ENCODE measurements at places on chromosomes 7 and 10.

- DNase-seq, result peak; percentile 59
These were observed 10.6 kb downstream of the ZCCHC24 start for GRCh38 chr10:79434821-79435251.

- no peak for DNase-seq
These were observed 573.9 kb downstream of the GATA3 start for GRCh38 chr10:8628351-8628750.

GRCh38 chr7:158321056-158321700 is 266.4 kb downstream of the PTPRN2 start:
- DNase-seq, result no peak

DNA sequence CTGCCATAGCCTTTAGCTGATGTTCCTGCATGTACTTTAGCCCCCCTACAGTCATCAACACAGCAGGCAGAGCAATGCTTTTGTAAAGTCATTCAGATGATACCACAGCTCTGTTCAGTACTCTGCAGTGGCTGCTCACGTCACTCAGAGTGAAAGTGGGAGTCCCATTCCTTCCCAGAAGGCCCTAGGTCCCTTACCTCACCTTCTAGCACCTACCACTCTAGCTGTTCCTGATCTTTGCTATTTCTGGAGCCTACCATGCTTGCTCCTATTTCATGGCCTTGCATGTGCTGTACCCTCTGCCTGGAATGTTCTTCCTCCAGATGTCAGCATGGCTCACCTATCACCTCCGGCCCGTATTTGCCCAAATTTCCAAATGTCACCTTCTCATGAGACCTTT is 94.4 kb upstream of the PRR15 start:
- DNase-seq, result no peak

DNA sequence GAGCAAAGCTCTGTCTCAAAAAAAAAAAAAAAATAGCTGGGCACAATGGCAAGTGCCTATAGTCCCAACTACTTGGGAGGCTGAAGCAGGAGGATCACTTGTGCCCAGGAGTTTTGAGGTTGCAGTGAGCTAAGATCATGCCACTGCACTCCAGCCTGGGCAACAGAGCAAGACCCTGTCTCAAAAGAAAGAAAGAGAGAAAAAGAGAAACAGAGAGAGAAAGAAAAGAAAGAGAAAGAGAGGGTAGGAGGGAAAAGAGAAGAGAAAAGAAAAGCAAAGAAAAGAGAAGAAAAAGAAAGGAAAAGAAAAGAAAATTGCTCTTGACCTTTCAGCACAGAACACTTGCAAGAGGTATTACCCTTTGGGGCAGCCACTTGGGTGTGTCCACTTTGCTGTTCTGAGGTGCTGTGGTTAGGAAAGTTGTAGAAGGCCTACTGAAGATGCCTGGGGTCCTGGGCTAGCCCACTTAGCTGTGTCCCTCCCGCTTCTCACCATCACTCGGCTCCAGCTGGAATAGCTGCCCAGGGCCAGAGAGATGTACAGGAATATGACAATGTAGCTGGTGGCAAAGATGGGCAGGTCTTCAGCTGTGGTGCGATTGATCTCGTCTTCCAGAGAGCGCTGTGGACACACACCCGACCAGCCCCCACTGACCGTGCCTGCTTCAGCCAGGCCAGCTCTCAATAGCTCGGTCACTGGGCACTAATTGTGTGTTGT is 5.6 kb downstream of the NPC1L1 start:
- DNase-seq, result no peak

- no peak for DNase-seq
These were observed 14.6 kb upstream of the GPR26 start for GRCh38 chr10:123651421-123652047.

DNA sequence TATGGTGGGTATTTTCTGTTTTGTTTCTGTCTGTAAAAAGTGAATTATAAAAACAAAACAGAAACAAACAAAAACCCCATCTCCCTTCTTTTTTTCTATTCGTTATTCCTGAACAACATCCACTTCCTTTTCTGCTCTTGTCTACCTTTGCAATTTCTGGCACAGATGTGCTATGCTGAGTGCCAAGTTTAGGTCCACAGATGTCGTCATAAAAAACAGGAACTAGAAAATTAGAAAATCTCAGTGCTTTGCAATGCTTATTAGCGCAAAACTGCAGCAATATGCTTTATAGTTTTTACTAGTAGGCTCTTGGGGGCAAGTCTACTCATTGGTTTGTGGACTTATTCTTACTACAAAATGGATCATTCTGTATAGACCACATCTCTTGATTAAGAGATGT is 94.2 kb upstream of the PRKCQ start:
- no peak for DNase-seq

- no peak for DNase-seq
These were observed 1012.5 kb downstream of the NRG3 start for GRCh38 chr10:82887488-82887887.

- no peak for DNase-seq
These were observed 236.4 kb downstream of the HGF start for GRCh38 chr7:81533426-81533825.

GRCh38 chr10:79383974-79384606 is 36.8 kb downstream of the PPIF start:
- DNase-seq, result no peak

- peak; percentile 24 for DNase-seq
These were observed 142.9 kb upstream of the ZMIZ1 start for GRCh38 chr10:78925800-78926319.

DNA sequence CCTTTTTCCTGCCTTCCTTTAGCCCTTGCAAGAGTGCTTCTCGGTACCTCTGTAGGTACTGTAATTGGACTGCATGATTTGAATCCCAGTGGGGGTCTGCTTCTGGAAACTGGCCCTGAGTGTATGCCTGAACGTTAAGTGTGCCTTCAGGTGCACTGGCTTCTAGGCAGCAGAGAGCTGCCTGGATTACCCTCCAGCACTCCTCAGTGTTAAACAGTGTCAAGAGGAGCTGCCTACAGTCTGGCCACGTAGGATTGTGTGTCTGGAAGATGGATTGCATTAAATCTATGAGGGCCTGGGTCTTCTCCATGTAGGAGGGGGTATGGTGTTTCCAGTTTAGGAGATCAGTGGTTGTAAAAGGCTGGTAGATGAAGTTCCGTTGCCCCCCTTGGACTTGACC is 103.7 kb downstream of the TRIM24 start:
- DNase-seq, result no peak

GRCh38 chr10:73625004-73625883 is 16.0 kb downstream of the MYOZ1 start:
- peak; percentile 50 for DNase-seq

DNA sequence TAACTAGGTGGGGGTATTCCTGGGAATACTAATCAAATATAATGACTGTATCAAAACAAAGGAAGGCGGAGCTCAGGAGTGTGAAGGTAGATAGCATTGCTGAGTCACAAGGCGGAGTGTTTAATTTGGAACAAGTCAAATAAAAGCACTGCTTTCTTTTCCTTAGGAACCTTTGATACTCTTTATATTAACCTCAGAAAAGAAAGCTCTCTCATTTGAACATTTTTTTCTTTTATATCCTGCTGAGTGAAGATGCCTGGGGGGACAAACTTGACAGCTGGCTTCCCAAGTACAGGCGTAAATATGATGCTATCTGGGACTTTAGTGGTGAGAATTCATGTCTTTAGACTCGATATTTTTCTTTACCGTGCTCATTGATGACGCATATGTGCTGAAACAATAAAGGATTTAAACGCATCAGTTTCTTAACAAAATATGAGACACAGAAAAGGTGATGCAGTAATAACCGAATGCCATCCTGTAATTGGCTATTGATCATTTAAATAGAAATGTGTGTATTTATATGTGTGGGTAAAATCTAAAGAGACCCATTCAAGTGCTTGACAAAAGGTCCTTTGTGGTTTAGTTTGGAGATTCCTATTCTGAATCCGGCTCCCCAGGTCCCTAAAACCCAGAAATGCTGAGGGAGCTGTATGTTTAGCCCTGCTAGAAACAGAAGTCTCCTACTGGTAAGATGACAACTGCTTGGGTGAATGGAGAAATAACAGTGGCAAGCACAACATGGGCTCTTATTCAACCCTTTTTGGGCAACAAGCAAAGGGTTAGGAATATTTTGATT is 102.7 kb downstream of the PRTFDC1 start:
- DNase-seq, result no peak

GRCh38 chr7:84194484-84195271 is at the start of gene SEMA3A:
SEMA3A (minus strand) TSS chr7:84194789; CDS start chr7:84194586, 203 bp downstream.
- DNase-seq, result peak; percentile 80

- no peak for DNase-seq
These were observed 88.2 kb downstream of the RGS10 start for GRCh38 chr10:119454316-119454715.

GRCh38 chr7:150333659-150334058 is 7.8 kb downstream of the RARRES2 start:
- DNase-seq, result no peak

GRCh38 chr7:70092314-70093204 is 494.3 kb downstream of the AUTS2 start:
- DNase-seq, result peak; percentile 61

DNA sequence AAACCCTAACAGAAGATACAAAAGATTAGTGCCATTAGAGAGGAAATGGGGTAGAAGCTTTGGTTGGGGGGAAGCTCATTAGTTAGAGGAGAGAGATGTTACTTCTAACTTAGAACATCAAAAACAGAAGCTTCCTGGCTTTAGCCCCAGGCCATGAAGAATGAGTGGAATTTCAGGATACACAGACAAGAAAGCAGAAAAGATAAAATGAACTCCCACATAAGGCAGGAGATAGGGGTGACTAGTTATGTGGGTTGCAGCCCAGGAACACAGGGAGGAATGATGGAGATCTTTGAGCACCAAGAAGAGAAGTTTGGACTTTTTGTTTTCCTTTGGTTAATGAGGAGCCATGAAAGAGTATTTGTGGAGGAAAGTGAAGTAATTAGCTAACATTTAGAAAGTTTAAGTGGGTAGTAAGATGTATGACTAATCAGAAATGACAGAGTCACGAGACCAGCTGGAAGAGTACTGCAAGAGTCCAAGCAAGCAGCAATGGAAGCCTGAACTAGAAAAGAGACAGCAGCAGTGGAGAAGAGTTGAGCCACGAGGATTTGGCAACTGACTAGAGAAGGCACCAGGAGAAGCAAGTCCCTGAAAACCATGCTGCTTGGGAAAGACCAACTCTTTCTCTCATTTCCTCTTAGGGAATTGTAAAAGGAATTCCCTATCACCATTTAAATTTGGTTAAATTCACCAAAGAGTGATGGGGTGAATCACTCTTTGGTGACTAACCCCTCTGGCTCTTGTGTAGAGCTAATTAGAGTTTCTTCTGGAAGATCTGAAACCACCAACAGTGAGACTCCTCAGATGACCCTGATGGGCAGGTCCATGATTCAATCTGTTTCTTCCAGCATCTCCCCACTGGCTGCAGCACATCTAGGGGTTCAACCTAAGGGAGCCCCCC is 131.9 kb downstream of the KCNMA1 start:
- peak; percentile 73 for DNase-seq

- no peak for DNase-seq
These were observed 56.5 kb downstream of the RNLS start for GRCh38 chr10:88526501-88527105.

DNA sequence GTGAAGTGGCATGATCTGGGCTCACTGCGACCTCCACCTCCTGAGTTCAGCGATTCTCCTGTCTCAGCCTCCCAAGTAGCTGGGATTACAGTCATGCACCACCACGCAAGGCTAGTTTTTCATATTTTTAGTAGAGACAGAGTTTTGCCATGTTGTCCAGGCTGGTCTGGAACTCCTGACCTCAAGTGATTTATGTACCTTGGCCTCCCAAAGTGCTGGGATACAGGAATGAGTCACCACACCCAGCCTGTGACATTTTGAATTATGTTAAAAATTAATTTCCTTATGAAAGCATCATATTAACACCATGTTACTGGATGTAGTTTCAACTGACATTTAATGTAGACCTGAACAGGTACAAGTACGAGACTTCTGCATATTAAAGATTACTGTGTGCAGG is 24.3 kb downstream of the ABCB4 start:
- DNase-seq, result no peak

- no peak for DNase-seq
These were observed 9.7 kb downstream of the MDFIC start for GRCh38 chr7:114931656-114932011.

DNA sequence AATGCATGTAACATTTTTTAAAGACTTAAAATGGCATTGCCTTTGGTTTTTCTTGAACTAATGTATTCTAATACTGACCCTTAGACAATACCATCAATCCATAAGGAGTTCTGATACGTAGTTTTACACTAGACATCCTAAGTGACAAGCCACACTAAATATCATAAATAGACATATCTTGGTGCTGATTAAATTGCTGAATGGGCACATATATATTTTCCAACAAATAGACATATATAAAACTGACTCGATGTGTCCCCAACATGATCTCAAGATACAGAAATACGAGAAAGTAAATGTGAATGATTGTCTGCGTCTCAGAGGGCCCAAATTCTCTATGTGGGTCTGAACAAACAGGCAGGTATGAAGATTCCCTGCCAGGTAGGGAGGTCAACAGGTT is 99.8 kb downstream of the NEBL start:
- DNase-seq, result no peak

DNA sequence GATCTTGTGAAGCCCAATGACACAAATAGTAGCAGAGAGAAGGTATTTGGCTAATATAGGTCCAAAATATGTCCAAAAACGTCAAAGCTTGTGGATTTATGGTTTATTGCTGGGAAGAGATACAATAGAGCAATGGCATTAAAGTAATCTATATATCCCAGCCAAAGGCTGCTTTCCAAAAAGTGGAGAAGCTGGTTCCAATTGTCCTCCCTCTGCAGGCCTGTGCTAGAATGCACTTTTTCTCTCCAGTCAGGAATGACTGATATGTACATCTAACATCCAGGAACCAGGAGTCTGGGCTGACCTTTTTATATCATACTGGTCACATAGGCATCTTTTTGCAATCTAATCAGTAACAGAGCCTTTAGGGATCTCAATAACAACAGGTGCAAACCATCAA is 167.1 kb upstream of the FAM3C start:
- no peak for DNase-seq

GRCh38 chr10:1255118-1255517 is 198.9 kb downstream of the WDR37 start:
- no peak for DNase-seq

Measured in urothelium cell line (cell line).